ENCODE measurements at places on chromosomes 13 and 19.

GRCh38 chr13:35785576-35786303 is 309.3 kb upstream of the MAB21L1 start:
- H3K27me3 ChIP-seq = no peaks in the 10 kb centered on the region
- no peaks in the 10 kb centered on the region for H3K4me1 ChIP-seq
- no peak for DNase-seq
- no peak overlapping the region for H3K27ac ChIP-seq
- no peaks in the 10 kb centered on the region for H3K36me3 ChIP-seq

GRCh38 chr13:87906411-87906810 is 235.2 kb downstream of the SLITRK5 start:
- no peaks in the 10 kb centered on the region for H3K36me3 ChIP-seq
- H3K27me3 ChIP-seq = no peaks in the 10 kb centered on the region
- DNase-seq = no peak
- H3K4me3 ChIP-seq = no peak overlapping the region

- peaks cover 22% of the 10 kb centered on the region for H3K4me1 ChIP-seq
- H3K27ac ChIP-seq = no peak overlapping the region
- DNase-seq = no peak
- peaks cover 12% of the 10 kb centered on the region for H3K36me3 ChIP-seq
Observed at GRCh38 chr13:73757481-73758233, 376.5 kb downstream of the KLF12 start.

GRCh38 chr19:55541091-55541490 is 4.2 kb upstream of the SBK2 start:
- H3K36me3 ChIP-seq = no peaks in the 10 kb centered on the region
- H3K27ac ChIP-seq = no peak overlapping the region
- H3K27me3 ChIP-seq = peaks cover 3% of the 10 kb centered on the region
- DNase-seq = no peak

DNA sequence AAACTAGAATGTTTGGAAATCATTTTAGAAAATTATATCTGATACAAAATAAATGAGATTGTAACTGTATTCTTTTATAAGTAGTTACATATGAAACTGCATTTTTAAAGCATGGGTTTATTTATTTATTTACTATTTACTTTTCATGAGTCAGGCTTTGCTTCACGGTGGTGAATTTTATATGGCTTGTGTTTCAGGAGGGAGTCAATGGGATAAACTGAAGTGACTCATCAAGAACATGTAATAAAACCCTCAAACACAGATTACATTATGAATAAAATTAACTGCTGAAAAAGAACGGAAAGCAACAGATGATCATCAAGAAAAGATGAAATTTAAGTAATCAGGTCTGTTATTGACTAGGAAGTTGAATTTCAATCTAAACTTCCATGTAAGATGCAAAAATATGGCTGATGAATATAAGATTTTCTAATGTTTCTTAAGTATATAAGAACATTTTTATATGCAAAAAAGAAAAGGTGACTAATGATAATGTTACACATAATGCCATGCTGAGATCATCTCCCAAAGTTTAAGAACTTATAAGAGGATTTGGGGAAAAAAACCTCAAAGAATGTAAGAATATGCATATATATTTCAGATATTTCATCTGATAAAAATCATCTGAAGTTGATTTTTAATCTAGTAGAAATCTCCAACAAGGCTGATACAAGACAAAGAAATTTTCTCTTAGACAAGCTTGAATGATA is 383.6 kb downstream of the SLITRK1 start:
- no peaks in the 10 kb centered on the region for H3K27me3 ChIP-seq
- no peaks in the 10 kb centered on the region for H3K4me1 ChIP-seq
- no peak overlapping the region for H3K27ac ChIP-seq
- H3K4me3 ChIP-seq = no peak overlapping the region
- DNase-seq = no peak
- H3K36me3 ChIP-seq = no peaks in the 10 kb centered on the region

DNA sequence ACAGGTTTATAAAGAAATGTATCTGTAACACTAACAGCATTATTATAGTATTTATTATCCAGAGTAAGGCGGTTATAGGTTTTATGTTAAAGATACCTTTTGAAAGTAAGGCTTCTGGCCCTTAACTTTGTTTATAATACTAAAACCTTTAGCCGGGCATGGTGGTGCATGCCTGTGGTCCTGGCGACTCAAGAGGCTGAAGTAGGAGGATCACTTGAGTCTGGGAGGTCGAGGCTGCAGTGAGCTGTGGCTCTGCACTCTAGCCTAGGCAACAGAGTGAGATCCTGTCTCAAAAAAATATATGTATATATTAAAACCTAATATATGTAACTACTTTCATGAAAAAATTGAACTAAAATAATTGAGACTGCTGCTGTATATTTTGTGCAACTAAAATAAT is 98.7 kb upstream of the KLF5 start:
- no peaks in the 10 kb centered on the region for H3K4me1 ChIP-seq
- H3K27ac ChIP-seq = no peak overlapping the region
- no peaks in the 10 kb centered on the region for H3K27me3 ChIP-seq

GRCh38 chr13:40187841-40188591 is 478.4 kb downstream of the FOXO1 start:
- DNase-seq = peak; percentile 48
- peak overlapping the region; percentile 94 for H3K27ac ChIP-seq
- H3K36me3 ChIP-seq = peaks cover 3% of the 10 kb centered on the region
- peaks cover 84% of the 10 kb centered on the region for H3K4me1 ChIP-seq
- no peaks in the 10 kb centered on the region for H3K27me3 ChIP-seq
- peak overlapping the region; percentile 73 for H3K4me3 ChIP-seq

DNA sequence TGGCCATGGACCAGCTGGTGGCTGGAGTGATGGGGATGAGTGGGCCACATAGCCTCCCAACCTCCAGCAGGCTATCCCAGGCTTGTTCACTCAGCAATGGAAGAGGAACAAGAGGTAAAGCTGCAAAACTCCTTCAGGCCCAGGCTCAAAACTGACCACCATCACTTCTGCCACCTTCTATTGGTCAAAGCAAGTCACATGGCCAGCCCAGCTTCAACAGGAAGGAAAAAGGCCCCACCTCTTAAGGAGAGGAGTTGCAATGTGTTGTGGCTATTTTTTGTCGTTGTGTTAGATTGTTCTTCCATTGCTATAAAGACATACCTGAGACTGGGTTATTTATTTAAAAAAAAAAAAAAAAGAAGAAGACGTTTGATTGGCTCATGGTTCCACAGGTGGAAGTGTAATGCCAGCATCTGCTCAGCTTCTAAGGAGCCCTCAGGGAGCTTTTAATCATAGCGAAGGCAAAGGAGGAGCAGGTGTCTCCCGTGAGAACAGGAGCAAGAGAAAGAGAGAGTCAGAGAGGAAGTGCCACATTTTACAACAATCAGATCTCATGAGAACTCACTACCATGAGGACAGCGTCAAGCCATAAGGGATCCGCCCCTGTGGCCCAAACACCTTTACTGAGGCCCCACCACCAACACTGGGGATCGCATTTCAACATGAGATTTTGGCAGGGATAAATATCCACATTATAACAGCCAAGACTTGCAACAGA is 5.4 kb downstream of the IGSF23 start:
- no peak overlapping the region for H3K4me3 ChIP-seq
- DNase-seq = no peak
- no peak overlapping the region for H3K27ac ChIP-seq
- H3K27me3 ChIP-seq = no peaks in the 10 kb centered on the region

DNA sequence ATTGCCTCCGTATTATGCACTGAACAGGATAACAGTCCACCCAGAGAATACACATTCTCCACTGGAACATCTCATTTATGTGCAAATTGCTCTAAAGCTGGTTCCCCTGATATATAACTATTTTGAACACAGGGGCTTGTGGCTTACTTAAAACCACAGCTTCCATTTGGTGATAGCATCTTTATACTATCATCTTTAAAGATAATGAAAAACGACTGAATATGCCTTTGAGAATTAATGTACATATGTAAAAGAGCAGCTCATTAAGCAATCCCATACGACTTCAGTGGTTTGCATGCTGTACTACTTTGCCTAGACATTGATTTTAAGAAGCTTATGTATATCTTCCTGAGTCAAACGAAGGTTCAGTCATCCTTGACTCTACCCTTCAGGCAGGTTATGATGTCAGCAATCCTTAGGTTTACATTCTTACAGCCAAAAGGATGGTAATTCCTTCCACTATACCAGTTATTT is 40.8 kb downstream of the BRD4 start:
- H3K4me3 ChIP-seq = no peak overlapping the region
- H3K36me3 ChIP-seq = peaks cover 9% of the 10 kb centered on the region
- H3K4me1 ChIP-seq = peaks cover 91% of the 10 kb centered on the region

DNA sequence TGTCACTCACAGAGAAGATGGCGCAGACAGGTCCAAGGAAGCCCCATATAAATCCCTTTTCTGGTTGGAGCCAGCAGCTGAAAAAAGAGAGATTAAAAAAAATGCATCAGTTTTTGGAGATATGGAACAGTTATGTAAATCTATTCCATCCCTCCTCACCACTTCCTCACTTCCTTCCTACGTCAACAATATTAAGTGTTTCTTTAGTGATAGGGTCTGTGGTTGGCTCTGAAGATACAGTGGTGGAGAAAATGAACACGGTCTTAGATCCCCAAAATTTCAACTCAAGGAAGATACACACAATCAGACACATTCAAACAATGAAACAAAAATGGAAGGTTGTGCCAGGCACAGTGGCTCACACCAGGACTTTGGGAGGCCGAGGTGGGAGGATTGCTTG is 31.5 kb downstream of the ADGRE2 start:
- H3K4me1 ChIP-seq = no peaks in the 10 kb centered on the region
- DNase-seq = no peak
- no peaks in the 10 kb centered on the region for H3K36me3 ChIP-seq
- no peak overlapping the region for H3K4me3 ChIP-seq

GRCh38 chr19:32581705-32582179 is 752 bp downstream of the PDCD5 start:
- H3K27ac ChIP-seq = peak overlapping the region; percentile 65
- H3K4me1 ChIP-seq = peaks cover 40% of the 10 kb centered on the region
- H3K4me3 ChIP-seq = peak overlapping the region; percentile 92
- H3K36me3 ChIP-seq = peaks cover 36% of the 10 kb centered on the region
- no peak for DNase-seq

GRCh38 chr19:11534538-11534937 is 4.1 kb upstream of the CNN1 start:
- peak overlapping the region; percentile 56 for H3K27ac ChIP-seq
- peaks cover 15% of the 10 kb centered on the region for H3K4me1 ChIP-seq
- H3K27me3 ChIP-seq = peaks cover 12% of the 10 kb centered on the region
- no peaks in the 10 kb centered on the region for H3K36me3 ChIP-seq

GRCh38 chr19:41627966-41628675 is 1.2 kb upstream of the CEACAM4 start:
- H3K4me1 ChIP-seq = no peaks in the 10 kb centered on the region
- no peak for DNase-seq
- H3K27ac ChIP-seq = no peak overlapping the region
- H3K4me3 ChIP-seq = no peak overlapping the region
- peaks cover 7% of the 10 kb centered on the region for H3K27me3 ChIP-seq

GRCh38 chr13:21344662-21345176 is 114.4 kb downstream of the ZDHHC20 start:
- peak overlapping the region; percentile 86 for H3K27ac ChIP-seq
- H3K4me1 ChIP-seq = peaks cover 31% of the 10 kb centered on the region
- peak overlapping the region; percentile 76 for H3K4me3 ChIP-seq
- H3K27me3 ChIP-seq = no peaks in the 10 kb centered on the region
- DNase-seq = peak; percentile 27

DNA sequence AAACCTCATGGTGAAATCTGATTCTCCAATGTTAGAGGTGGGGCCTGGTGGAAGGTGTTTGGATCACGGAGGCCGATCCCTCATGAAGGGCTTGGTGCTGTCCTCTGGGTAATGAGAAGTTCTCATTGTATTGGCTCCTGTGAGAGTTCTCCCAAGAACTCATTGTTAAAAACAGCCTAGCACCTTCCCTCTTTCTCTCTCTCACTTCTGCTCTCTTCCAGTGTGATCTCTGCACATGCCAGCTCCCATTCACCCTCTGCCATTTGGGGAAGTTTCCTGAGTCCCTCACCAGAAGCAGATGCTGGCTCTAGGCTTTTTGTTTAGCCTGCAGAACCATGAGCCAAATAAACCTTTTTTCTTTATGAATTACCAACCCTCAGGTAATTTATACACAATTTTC is 3.1 kb upstream of the SUCLA2 start:
- peaks cover 3% of the 10 kb centered on the region for H3K36me3 ChIP-seq
- H3K27ac ChIP-seq = no peak overlapping the region
- no peak overlapping the region for H3K4me3 ChIP-seq
- no peak for DNase-seq

DNA sequence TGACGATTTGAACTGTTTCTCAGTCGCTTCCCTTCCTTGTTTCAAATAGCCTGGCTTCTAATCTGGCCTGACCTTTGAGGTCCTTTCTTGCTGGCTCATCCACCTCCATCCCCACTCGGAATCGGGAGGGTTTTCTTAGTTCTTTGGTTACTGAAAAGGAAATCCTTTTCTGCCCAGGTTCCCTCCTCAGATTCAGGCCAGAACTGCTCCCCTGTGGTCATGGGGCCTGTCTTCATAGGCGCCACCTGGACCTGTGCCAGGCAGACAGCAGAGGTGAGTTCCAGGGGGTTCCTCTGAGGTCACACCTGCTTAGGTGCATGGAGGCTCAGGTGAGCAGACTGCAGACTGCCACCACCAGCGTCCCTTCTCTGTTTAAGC is 62.4 kb downstream of the AKAP11 start:
- peaks cover 45% of the 10 kb centered on the region for H3K4me1 ChIP-seq
- H3K4me3 ChIP-seq = no peak overlapping the region
- no peaks in the 10 kb centered on the region for H3K36me3 ChIP-seq
- H3K27ac ChIP-seq = peak overlapping the region; percentile 6

GRCh38 chr19:13195678-13196077 is 45.5 kb downstream of the IER2 start:
- H3K4me3 ChIP-seq = no peak overlapping the region
- no peak overlapping the region for H3K27ac ChIP-seq
- DNase-seq = peak; percentile 32

DNA sequence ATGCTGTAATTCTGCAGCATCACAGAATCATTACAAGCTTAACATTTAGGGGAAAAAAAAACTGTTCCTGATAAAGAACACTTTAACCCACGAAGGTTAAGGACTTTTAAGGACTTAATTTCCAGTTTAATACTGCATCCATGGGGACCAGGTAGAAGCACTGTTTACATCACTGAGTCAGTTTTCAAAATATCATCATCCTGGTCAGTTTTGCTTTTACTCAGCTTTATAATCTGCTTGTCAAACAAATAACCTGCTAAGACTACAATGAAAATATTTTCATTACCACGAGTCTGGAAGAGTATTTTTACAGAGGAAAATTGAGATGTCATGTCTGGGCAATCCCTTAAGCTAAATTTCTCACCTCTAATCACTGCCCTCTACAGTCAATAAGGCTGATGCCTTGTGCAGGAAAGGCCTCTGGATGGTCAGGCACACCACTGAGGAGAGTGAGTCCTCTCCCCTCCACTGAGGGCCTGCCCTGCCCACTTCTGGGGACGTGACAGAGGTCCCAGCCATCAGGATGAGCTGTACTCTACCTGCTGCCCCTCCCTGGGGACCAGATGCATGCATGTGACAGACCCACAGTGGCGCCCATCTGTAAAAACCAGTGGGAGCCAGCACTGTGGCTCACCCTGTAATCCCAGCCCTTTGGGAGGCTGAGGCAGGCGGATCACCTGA is 31.0 kb downstream of the FOXO1 start:
- no peak for DNase-seq
- peaks cover 78% of the 10 kb centered on the region for H3K4me1 ChIP-seq
- H3K4me3 ChIP-seq = no peak overlapping the region
- peaks cover 26% of the 10 kb centered on the region for H3K36me3 ChIP-seq
- no peaks in the 10 kb centered on the region for H3K27me3 ChIP-seq

- no peak overlapping the region for H3K27ac ChIP-seq
- no peak overlapping the region for H3K4me3 ChIP-seq
- peaks cover 27% of the 10 kb centered on the region for H3K36me3 ChIP-seq
- no peak for DNase-seq
Observed at GRCh38 chr19:8485561-8486371, 16.7 kb downstream of the PRAM1 start.

Measured in activated T-helper 1 cell treated with anti-CD3 and anti-CD28 coated beads, Interleukin-12 subunit alpha, Interleukin-12 subunit beta, Interleukin-2, Interleukin-4 antibody, amounts not matched to agents 30 ng/mL and 10 ng/mL and 1 ng/mL, durations not matched to agents 14 hours and 24 hours and 36 hours (primary cell).